ENCODE measurements at places on chromosomes 13 and 19.

DNA sequence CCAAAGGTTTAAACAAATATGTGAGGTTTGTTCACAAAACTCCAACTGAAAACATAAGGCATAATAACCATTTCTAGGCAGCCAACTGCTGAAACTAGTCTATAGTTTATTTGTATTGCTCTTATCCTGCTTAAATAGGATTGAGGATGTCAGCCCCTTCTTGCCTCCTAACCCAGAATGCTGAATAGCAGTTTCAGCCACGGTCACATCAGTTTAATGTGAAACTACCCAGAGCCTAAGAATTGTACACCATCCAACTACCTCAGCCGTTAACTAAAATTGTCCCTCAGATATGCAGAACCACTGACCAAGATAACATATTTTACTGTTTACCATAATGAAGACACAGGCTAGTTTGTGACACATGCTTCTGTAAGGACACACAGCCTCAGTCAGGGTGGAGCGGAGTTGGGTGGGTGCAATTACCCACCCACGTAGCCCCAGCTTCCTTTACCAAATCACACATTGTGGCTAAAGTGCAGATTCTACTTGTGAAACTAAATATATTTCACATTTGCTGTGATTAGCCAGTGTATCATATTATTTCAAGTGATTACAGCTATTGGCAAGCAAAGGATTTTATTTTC, 259.9 kb downstream of the EFNB2 start:
- no peak for DNase-seq

DNA sequence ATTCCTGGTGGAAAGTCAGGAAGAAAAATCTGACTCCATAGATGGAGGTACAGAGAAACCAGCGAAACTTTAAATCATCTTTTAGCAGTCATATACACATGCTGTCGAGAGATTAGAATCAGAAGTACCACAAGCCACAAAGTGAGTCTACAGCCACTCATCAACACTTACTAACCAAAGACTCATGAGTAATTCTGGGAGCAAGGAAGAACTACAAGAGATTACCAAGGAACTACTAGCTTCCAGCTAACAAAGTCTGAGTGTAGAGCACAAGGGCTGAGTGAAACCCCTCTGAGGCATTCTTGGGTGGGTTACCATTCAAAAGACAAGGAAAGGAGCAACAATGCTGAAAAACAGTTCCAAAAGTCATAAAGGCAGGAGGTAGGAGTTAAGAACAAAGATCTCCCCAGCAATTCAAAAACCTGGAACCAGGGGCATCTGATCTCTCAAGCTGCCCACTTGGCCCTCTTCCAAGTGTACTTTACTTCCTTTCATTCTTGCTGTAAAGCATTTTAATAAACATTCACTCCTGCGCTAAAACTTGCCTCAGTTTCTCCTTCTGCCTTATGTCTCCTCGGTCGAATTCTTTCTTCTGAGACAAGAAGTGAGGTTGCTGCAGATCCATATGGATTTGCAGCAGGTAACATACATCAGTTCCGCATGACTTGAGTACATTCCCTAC, 13.0 kb downstream of the RBM26 start:
- DNase-seq: peak; percentile 51

GRCh38 chr13:97502706-97503105, 68.7 kb downstream of the RAP2A start:
- no peak for DNase-seq

DNA sequence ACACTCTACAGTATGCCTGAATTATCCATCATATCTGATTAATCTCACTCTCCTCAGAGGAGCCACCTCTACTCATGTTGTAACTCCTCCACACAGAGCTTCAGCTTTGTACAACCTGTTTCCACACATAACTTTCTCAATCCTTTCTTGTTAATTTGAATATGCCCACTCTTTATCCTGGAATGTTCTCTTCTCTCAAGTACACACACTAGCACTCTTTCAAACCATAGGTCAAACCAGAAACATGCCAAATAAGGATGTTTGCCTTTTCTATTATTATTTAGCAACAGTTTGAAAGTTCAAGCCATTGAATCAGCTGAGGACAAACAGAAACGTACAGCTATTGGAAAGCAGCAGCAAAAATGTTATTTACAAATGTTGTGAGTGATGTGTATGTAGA, 110.3 kb downstream of the MIPEP start:
- no peak for DNase-seq

GRCh38 chr13:109642358-109642757, 144.0 kb downstream of the IRS2 start:
- DNase-seq: no peak

DNA sequence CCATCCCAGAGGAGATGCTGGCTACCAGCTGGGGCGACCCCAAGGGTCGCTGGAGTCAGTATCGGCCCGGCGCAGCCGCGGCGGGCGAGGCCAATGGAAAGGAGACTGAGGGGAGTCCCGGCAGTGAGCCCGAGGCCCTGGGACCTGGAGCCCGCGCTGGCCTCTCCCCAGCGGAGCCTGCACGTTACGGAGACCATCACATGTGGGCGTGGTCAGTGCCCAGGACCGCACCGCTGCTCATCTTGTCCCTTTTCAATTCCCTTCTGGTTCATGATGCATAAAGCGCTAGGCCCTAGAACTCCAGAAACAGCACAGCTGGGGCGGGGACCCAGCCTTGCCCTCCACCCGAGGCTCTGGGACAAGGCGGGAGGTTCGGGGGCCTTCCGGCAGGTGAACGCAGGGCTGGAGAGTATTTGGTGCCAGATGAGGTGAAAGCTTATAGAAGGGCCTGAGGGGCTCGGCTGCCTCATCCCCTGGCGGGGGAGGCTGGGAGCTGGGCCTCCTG, 8.0 kb downstream of the C19orf25 start:
- peak; percentile 17 for DNase-seq

DNA sequence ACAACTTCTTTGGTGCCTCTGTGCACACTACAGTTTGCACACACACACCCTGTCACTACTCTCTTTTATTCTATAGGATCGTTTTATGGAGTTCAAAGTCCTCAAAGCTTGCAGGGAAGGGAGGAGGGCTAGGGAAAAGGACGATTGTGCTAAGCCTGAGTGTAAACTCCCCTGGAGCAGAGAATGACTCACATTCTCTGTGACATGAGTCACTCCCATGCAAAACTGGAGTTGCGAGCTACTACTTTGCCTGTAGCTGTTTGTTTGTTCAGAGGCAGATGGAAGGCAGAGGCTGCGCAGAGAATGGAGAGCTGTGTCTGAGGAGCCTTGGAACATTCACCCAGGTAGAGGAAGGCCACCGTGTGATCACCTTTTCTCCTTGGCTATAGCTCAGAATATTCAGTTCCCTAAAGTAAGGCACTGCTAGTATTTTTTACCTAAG, 80.5 kb upstream of the MBNL2 start:
- DNase-seq: no peak

DNA sequence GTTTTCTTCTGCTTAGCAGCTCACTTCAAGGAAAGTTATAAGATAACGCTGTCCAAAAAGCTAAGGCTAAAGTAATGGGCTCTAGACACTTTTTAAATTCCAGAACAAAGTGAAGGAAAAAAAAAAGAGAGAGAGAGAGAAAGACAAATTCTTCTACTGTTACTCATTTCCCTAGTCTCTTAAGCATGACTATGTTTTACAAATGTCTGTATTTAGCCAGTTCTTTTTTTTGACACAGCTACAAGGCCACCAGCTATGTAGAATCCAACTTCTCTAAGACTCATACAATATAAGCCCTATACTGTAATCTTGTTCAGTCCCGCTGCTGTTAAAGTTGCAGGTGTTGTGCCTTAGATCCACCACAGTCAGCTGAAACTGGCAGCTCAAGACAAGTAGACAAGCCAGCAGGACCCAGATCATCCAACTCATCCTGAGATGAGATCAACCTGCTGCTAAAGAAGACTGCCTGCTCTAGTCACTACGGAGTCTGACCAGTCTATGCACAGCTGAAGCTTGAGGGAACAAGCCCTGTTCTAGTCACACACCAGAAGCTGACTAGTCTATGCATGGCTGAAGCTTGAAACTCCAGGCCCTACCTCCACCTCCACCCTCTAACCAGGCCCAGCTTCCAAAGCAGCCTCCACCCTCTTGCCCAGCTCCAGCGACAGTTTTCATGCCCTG, 10.3 kb upstream of the ZNF83 start:
- no peak for DNase-seq

DNA sequence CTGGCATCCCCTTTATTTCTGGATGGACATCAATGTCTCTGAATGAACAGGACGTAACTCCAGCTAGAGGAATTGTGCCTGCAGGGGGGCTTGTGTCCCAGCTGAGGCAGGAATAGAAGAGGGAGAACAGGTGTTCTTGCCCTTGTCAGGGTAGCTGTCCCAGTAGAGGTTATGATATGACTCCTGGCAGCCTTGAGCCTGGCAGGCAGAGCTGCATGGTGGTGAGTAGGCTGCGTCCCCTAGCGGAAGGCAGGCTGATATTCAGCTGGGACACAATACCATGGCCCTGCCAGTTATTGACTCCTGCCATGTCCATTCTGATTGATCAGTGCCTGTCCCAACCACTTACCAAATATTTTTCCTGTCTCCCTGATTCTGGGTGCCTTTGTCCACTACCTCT, 197.2 kb downstream of the RAP2A start:
- no peak for DNase-seq

All from CD4-positive, alpha-beta T cell treated with Interleukin-21 for 1 hour (primary cell).